ENCODE measurements at places on chromosomes 11 and 22. TPM values are rescaled to one million over a fixed set of nuclear protein-coding genes. Genes with fewer than 3 reads are reported as not detected.

The EFCAB6 gene
- polyA plus RNA-seq = 0.98 TPM

The RAB39A gene
- polyA plus RNA-seq = 0.48 TPM

The CCDC134 gene
- 1.8 TPM for polyA plus RNA-seq

The UCP3 gene
- polyA plus RNA-seq = 0.48 TPM

The OR51B5 gene
- not detected for polyA plus RNA-seq

The FERMT3 gene
- 39.9 TPM for polyA plus RNA-seq

The SYT8 gene
- not detected for polyA plus RNA-seq

The KCNJ5 gene
- 0.90 TPM for polyA plus RNA-seq

The MMP12 gene
- polyA plus RNA-seq = not detected

The CD6 gene
- 1.7 TPM for polyA plus RNA-seq

The RTL10 gene
- polyA plus RNA-seq = 3.1 TPM

The RCOR2 gene
- 0.27 TPM for polyA plus RNA-seq

The GRAMD4 gene
- polyA plus RNA-seq = 12.1 TPM

The SHANK2 gene
- 0.64 TPM for polyA plus RNA-seq

The CHRM4 gene
- polyA plus RNA-seq = not detected

The ZNF408 gene
- 4.0 TPM for polyA plus RNA-seq

The GSTT2B gene
- 12.9 TPM for polyA plus RNA-seq

The ZNF215 gene
- 0.90 TPM for polyA plus RNA-seq

The GGTLC2 gene
- not detected for polyA plus RNA-seq

The OR52N4 gene
- polyA plus RNA-seq = 0.21 TPM
